ENCODE measurements at places on chromosomes 12 and 14. TPM values are rescaled to one million over a fixed set of nuclear protein-coding genes. Genes with fewer than 3 reads are reported as not detected.
A peak's percentile ranks its signal among the peaks of the same experiment; 100 is the strongest.

The SLC16A7 gene
- 10.8 TPM for total RNA-seq

The TEAD4 gene
- total RNA-seq, result 4.6 TPM

The COL2A1 gene
- 1.5 TPM for total RNA-seq

The RSRC2 gene
- total RNA-seq, result 57.3 TPM

The KCNJ8 gene
- 0.96 TPM for total RNA-seq

The ATP5F1B gene
- 1,265 TPM for total RNA-seq

The ITFG2 gene
- total RNA-seq, result 38.0 TPM

The NT5DC3 gene
- total RNA-seq, result 283 TPM

GRCh38 chr12:54429014-54429471 lies 10.0 kb upstream of the ITGA5 start:
- no peak for DNase-seq

- no peak for DNase-seq
Observed at GRCh38 chr12:112433551-112433950, 14.8 kb downstream of the PTPN11 start.

DNA sequence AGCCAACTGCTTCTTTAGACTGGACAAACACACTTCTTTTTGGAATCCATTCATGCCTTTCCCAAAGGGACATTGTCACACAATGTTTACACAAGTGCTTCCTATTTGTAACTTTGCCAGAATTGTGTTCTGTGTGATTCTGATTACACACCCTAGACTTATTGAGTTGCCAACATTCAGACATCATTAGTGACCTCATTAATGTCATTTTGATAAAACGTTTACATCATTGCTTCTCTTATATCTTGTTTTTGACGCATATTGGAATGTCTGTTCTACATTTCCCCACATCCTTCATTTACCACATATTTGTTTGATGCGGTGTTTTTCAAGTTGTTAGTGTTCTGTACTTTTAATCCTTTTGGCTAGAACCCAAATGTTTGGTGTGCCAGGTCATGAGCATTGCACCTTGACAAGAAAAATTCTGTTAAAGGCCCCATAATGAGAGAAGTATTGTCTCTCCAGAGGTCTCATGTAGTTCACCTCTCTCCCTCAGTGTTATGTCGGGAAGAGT lies 305.5 kb downstream of the AEBP2 start:
- DNase-seq, result no peak

GRCh38 chr14:101073598-101073965 lies 170.1 kb upstream of the RTL1 start:
- DNase-seq, result no peak

- peak; percentile 77 for DNase-seq
Observed at GRCh38 chr12:109264095-109264942, 44.8 kb downstream of the FOXN4 start.

DNA sequence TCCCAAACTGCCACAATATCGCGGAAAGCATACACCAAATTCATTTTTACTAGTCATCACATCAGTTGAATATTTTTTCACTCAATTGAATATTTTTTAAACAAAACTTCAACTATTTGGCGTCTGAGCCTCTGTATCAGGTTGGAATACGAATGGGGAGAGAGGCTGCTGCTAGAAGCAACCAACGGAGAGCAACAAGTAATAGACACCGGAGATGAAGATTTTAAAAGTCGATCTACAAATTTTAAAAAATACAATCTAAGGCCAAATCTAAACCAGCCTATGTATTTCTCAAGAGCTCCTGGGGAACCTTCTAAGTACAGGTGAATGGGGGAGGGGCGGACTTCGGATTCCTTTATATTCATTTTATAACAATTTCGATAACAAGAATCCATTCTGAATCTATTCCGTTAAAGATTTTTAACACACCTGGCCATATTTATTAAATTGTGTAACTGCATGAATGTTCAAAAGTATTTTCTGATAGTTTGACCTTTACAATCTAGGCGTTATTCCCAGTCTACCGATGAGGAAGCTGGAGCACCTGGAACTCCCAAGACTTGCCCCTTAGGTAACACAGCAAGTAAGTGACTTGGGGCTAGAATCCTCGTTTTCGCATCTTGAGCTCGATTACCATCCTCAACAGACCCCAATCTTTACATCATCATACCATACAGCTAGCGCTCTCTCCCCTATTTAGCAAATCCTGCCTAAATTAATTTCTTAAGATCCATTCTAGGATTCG lies 1.2 kb downstream of the GNPNAT1 start:
- DNase-seq, result no peak

- peak; percentile 62 for DNase-seq
Observed at GRCh38 chr12:46342562-46343033, 30.0 kb downstream of the SLC38A2 start.

DNA sequence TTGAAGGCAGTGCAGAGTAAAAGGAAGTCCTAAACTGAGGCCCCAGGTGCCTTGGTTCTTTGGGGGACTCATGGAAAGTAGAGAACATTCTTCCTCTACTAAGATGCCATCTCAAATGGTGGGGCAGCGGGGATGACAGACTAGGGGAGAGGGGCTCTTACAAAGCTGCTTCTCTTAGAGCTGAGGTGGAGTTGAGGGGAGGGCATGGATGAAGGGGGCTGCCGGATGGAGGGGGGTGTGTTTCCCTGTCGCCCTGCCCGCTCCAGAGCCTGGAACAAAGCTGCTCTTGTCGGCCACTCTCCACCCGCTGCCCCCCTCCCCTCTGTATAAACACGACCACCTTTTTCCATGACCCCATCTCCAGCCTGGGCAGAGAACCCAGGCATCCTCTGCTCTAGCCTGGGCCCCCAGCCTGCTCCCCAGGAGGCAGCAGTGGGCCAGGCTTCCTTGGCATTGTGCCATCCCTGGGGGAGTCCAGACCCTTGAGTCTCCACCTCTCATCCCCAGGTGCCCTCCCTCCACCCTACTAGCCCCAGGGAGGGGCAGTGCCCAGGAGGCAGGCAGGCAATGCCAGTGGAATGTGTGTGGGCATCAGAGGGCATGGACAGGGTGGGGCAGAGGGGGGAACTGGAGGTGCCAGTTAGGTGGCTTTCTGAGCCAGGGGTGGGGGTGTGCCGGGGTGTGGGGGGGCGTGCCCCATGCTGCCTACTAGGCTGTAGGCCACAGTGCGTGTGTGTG lies 1.7 kb downstream of the RARG start:
- peak; percentile 87 for DNase-seq

DNA sequence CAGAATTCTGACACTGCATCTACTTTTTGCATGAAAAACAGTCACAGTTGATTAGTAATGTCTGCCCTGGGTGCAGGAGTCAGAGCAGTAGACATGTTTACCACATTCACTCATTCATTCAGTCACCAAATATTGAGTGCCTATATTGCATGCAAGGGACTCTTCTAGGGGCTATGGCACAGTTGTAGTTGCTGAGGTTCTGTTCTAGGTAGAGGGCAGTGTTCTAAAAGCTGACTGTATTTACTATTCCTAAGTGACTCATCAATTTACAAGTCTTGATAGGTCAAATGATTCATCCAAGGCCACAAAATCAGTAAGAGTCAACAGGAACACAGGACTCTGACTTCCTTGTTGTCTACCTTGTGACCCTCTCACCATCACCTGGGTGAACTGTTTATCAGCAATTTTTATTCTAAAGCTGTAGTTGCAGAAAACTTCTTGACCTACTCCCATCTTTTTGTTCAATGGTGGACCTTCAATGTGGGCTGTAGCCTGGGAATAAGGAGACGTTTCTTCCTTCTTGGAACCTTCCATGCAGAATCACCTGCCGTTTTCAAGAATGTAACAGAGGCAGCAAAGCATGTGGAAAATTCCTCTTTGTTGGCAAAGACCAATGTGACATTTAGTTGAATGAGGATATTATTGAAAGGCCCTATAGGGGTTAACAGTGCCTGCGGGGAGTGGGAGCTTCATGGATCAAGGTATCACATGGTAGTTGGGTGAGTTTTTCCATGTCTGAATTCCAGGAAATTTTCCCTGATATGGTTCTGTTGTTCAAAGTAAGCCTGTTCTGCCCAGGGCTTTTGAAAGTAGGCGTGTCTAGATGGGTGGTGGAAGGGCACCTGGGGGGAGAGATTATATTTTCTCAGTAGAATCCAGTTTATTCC lies 223.2 kb downstream of the KTN1 start:
- no peak for DNase-seq
